H1 (cell line): ENCODE measurements at places on chromosomes 6 and 20. TPM values are rescaled to one million over a fixed set of nuclear protein-coding genes. Genes with fewer than 3 reads are reported as not detected.

GRCh38 chr20:39607141-39607540, 645.0 kb downstream of the DHX35 start:
- H3K27me3 ChIP-seq: no peaks in the 10 kb centered on the region
- H3K4me3 ChIP-seq: no peak overlapping the region
- no peak for DNase-seq
- H3K4me1 ChIP-seq: no peaks in the 10 kb centered on the region

DNA sequence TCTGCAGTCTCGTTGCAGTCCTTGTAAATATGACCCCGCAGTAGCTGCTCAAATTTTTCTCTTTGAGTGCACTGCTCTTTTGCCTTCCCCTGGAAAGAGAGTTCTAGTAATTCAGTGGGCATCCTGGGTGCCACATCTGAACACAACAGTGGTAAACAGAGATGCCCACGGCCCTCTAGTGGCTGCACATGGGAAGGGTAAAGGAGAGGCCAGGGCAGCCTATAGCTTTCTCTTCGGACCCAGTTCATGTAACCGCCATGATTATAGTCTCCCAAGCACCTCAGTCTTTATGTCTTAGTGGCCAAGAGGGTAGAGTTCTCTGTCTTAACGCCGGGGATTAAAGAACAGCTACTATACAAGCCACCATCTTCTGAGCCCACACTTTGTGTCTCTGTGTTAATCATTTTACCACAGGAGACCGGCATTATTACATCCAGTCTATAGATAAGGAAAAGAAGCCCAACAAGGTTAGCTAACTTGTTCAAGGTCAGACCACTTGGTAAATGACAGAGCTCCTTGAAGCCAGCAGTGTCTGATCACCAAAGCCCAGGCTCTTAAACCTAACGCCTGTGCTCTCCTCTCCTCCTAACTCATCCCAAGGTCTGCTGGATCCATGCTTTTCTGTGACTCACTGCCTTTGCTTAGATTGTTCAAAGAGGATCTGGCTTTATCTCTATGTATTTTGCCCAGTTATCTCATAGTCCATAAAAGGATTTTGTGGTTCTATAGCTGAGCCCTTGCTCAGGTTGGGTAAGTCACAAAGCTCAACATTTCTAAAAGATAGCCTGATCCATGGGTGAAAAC, 81.8 kb downstream of the ISM1 start:
- peak; percentile 67 for DNase-seq
- H3K4me3 ChIP-seq: no peak overlapping the region
- no peaks in the 10 kb centered on the region for H3K27me3 ChIP-seq
- no peaks in the 10 kb centered on the region for H3K4me1 ChIP-seq
- H3K27ac ChIP-seq: no peak overlapping the region
- H3K36me3 ChIP-seq: no peaks in the 10 kb centered on the region

DNA sequence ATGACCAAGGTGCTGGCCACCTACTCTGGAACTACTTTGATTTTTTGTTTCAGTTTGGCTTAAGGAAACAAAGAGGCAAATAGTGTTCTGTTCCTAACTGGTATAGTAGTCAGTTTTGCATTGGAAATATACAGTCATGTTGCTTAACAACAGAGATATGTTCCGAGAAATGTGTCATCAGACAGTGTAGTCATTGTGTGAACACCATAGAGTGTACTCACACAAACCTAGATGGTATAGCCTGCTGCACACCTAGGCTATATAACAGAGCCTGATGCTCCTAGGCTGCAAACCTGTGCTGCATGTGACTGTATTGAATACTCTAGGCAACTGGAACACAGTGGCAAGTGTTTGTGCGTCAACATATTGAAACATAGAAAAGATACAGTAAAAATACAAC, 80.4 kb downstream of the ARID1B start:
- no peaks in the 10 kb centered on the region for H3K36me3 ChIP-seq
- H3K27me3 ChIP-seq: no peaks in the 10 kb centered on the region

DNA sequence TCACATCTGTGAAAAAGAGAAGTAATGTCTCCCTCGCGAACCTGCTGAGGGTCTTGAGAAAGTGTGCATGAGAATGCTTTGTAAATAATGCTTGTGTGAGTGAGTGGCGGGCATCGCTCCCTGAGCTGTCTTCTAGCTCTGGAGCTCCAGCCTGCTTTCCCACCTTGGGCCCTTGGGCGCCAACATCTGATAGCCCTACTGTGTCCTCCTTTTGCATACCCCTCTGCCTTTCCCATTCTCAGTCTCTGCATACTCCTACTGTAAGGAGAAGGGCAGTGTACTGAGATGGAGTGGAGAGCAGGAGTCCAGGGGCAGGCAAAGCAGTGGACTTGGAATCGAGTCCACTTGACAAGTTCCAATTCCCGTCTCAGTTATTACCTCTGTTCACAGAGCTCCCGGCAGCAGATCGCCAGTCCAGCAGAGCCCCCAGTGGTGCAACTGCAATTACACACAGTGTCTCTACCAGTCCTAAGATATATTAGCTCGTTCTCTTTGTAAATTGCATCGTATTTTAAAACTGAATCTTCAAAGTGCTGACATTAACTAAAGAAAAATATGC, 847 bp upstream of the NCR2 start:
- DNase-seq: no peak
- no peaks in the 10 kb centered on the region for H3K4me1 ChIP-seq
- no peak overlapping the region for H3K4me3 ChIP-seq
- H3K36me3 ChIP-seq: no peaks in the 10 kb centered on the region

GRCh38 chr6:7569082-7569481, 20.9 kb upstream of the SNRNP48 start:
- no peaks in the 10 kb centered on the region for H3K4me1 ChIP-seq
- H3K4me3 ChIP-seq: no peak overlapping the region
- no peak for DNase-seq

DNA sequence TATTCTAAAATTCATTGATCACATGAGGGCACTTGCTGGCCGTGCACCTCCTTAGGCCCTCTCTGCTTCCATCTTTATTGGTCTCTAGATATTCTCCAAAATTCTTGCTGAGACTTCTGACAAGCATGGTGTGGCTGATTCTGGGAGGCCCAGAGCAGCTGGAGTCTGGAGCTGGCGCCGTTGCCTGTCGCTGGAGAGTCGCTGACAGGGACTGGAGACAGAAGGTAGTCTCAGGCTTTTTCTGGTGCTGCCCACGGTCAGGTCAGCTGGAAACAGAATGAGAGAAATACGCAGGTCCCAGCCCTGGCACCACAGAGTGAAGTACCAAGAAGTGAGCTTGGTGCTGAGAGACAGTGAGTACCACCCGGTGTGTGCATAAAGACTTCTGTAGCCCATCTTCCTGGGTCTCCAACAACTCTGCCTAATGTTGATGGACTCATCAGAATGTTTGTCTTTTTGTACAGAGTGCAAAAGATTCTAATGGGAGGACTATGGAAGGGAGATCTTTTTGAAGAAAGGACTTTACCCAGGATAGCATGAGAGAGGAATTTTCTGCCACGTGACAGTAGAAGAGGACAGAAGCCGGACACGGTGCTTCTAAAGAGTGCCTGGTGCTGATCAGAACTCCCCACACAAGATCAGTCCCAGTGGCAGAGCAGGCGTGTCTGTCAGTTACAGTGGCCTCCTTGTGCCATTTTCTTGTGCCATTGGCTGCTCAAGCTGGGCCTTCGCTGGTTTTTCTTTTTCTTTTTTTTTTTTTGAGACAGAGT, 1.8 kb upstream of the ALDH8A1 start:
- no peaks in the 10 kb centered on the region for H3K36me3 ChIP-seq
- H3K27ac ChIP-seq: no peak overlapping the region
- no peak for DNase-seq
- H3K4me1 ChIP-seq: no peaks in the 10 kb centered on the region
- H3K4me3 ChIP-seq: no peak overlapping the region

DNA sequence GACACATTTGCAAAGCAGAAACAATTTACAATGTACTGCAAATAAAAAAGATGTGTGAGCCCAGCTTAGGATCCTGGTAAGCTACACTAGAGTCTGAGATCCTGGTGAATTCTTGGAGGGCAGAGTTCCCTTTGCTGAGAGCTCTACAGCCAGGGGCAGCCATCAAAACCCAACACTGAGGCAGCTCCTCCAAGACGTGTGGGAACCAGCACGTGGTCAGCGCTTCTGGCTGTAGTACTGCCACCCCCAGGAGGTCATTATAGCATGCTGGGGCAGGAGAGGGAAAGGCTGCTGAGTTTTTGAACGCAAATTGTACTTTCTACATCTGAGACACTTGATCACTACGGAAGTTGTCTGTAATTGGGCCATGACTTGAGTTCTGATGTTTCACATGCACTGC, 131.5 kb downstream of the INSM1 start:
- H3K27me3 ChIP-seq: no peaks in the 10 kb centered on the region
- no peak for DNase-seq

DNA sequence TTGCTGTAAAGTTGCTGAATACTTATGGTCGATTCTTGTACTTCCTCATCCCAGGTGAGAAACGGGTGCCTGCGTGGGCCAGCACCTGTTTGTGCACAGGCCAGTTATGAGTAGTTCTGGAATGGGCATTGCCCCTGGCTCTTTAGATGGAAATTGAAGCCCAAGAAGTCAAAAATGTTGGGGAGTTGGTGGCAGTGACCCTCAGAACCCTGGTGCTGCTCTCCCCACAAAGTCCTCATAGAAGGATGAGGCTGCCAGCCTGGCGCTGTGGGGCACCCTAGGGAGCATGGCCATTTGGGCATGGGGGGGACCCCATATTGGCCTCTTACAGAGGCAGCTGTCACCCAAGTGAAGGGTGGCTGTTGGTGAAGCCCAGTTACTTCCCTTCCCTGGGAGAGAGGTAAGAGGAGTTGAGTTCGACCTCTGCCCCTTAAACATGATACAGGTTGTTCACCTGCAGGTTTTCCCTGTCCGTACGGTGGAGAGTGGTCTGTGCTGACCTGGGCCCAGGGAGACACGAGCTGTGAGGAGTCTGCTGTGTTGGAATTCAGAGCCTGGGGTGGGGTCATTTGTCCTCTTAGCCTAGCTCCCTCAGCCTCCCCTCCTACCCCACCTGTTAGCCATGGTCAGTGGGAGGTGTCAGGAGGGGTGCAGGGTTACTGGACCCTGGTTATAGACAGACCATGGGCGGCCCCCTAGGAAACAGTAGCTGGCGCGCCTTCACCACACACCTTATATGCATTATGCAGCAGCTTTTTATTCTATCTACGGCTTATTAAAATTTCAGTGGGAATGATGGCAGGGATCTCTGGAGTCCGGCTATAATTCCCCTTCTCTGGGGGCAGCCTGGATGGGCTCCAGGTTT, 4.9 kb downstream of the HMGA1 start:
- 0 out of 2 replicates have a peak overlapping the region, but pooled peaks have one; percentile 3 for H3K4me3 ChIP-seq
- H3K36me3 ChIP-seq: peaks cover 56% of the 10 kb centered on the region
- no peak overlapping the region for H3K27ac ChIP-seq
- no peak for DNase-seq
- peaks cover 38% of the 10 kb centered on the region for H3K4me1 ChIP-seq

DNA sequence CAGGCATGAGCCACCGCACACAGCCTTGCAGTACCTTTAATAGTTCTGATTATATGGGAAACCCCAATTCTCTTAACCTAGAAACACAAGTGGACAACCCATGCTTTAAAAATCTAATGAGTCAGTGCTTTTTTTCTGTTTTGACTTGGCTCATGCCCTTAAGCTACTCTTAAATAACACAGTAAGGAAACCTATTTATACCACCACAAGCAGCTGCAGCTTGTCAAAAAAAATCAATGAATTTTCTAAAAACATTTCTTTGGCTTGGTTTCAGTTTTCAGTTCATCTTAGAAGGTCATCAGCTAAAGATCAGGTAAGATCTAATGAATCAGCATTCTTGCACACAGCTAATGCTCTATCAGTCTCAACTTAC, 124.1 kb upstream of the DST start:
- no peak overlapping the region for H3K4me3 ChIP-seq
- H3K27me3 ChIP-seq: no peaks in the 10 kb centered on the region
- H3K27ac ChIP-seq: no peak overlapping the region

DNA sequence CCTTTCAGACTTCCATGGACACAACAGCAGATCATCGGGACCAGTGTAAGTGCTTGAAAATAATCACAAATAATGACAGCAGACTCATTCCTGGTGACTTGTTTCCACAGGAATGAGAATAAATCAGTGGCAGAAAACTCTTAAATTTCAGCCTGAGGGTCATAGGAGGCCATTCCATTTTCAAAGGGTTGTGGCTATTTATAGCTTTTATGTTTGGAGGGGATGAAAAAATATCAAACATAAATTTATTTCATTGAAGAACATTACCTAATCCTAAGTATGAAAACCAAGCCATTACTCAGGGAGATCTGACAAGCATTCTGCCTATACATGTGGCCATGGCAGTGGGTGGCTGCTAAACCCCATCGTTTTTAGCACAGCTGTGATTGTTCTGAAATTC, 173.6 kb upstream of the CNR1 start:
- H3K4me3 ChIP-seq: no peak overlapping the region
- no peaks in the 10 kb centered on the region for H3K4me1 ChIP-seq
- H3K27ac ChIP-seq: no peak overlapping the region
- DNase-seq: no peak

DNA sequence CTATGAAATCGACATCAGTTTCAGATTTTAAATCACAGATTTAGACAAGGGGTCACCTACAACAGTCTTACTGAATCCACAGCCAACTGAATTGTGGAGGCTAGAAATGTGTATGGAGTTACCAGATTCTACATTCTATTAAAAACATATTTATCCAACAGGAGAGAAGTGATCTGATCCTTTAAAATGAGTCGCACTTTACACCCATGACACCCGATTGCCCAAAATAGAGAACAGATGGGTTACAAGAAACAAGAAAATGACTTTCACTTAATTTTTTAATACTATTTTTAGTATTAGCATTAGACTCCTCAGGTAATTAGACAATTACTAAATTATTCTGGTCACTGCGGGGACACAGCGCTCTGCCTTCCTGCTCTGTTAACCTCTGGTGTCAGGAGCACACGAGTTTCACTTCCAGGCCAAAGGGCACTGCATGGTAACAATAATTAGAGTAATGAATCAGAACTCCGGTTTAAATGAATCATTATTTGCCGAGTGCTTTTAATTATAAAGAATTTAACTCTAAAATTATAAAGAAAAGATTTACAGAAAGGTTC, 108.6 kb downstream of the ATP9A start:
- H3K36me3 ChIP-seq: no peaks in the 10 kb centered on the region
- no peak overlapping the region for H3K4me3 ChIP-seq
- no peaks in the 10 kb centered on the region for H3K27me3 ChIP-seq
- H3K4me1 ChIP-seq: no peaks in the 10 kb centered on the region
- no peak for DNase-seq

GRCh38 chr6:35640017-35640664, 48.6 kb downstream of the FKBP5 start:
- no peak for DNase-seq
- H3K27me3 ChIP-seq: no peaks in the 10 kb centered on the region
- H3K36me3 ChIP-seq: peaks cover 22% of the 10 kb centered on the region
- no peak overlapping the region for H3K27ac ChIP-seq
- H3K4me3 ChIP-seq: no peak overlapping the region
- H3K4me1 ChIP-seq: no peaks in the 10 kb centered on the region

The PPP1R16B gene
- total RNA-seq: 8.9 and 9.7 TPM in 2 replicates

The NKAPL gene
- not detected in 2 replicates for total RNA-seq

The GFRA4 gene
- total RNA-seq: not detected in 2 replicates

The SLC17A1 gene
- total RNA-seq: not detected in 2 replicates

The ADGRG6 gene
- 4.2 and 6.2 TPM in 2 replicates for total RNA-seq

The SLC44A4 gene
- 2.5 and 4.8 TPM in 2 replicates for total RNA-seq

The XRN2 gene
- 136 and 139 TPM in 2 replicates for total RNA-seq

The MCM9 gene
- 11.4 and 13.0 TPM in 2 replicates for total RNA-seq
